Peyer's patch (tissue), 4 donors: ENCODE measurements at places on chromosomes 12 and 14. TPM values are rescaled to one million over a fixed set of nuclear protein-coding genes. Genes with fewer than 3 reads are reported as not detected.

The C14orf39 gene
- total RNA-seq, result not detected

The CCDC175 gene
- total RNA-seq, result not detected

The KRT73 gene
- total RNA-seq, result 0.40 TPM

The WDHD1 gene
- 0.70 TPM for total RNA-seq

DNA sequence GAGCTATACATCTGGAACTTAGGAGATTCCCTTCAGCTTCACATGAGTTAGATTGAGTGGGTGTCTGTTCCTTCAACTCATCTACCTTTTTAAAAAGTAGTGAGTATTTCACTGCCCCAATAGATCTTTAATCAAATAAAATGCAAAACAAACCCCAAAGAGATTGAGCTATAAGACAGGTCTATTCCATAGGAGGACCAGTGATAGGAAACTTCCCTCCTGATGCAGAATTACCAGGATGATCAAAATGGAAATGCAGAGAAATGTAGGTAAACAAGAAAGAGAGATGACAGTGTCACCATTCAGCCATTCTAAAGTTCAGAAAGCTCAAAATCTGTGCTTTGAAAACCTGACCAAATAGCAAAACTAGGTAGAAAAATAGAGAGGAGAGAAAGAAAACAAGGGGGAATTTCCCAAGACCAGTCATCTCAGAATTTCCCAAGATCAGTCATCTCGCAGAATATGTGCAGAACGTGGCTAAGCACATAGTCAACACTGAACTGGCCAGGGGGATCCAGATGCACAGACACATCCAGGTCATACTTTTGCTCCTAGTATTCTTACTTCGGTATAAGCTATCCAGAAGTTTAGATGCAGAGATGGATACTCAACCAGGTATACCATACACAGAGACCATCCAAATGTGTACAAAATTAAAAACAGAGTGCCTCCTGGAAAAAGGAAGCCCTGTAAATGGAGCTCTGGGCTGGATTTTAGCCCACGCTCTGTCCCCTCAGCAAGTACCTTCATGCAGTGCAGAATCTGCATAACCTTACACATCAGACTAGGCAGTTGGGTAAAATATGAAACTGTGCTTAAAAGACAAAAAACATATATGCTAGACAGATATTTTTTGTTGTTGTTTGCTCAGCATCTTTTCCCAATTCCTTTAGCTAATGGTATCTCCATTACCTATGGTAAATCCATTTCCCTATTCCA, 27.4 kb downstream of the SLC41A2 start:
- DNase-seq, result no peak

DNA sequence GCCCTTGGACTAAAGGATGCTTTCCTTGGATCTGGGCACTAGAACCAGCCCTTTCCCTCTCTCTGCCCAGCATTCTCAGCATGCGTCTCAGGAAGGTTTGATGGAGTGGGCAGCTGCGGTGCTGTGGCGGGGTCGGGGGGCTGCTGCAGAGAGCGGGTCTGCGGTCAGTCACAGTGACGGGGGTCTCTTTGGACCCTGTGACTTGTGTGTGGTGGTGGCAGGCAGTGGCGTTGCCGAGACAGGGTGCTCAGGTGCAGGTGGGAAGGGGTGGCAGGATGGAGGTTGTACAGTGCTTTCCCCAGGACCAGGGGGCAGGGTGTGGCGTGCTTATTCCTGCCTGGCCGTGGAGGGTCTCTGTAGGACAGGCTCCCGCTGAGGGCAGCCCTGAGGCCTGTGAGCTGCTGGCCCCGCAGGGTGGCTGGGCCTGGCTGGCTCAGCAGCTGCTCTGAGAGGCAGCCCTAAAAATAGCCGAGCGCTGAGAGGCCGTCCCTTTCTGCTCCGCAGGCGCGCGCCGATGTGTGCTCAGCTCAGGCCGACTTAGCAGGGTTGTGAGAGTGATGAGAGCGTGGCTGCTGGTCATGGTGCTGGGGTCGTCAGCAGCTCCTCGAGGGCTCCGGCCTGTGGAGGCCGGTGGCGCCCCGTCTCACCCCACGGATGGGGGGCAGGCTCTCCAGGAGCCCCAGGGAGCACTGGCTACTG, 9.7 kb downstream of the PACS2 start:
- no peak for DNase-seq

DNA sequence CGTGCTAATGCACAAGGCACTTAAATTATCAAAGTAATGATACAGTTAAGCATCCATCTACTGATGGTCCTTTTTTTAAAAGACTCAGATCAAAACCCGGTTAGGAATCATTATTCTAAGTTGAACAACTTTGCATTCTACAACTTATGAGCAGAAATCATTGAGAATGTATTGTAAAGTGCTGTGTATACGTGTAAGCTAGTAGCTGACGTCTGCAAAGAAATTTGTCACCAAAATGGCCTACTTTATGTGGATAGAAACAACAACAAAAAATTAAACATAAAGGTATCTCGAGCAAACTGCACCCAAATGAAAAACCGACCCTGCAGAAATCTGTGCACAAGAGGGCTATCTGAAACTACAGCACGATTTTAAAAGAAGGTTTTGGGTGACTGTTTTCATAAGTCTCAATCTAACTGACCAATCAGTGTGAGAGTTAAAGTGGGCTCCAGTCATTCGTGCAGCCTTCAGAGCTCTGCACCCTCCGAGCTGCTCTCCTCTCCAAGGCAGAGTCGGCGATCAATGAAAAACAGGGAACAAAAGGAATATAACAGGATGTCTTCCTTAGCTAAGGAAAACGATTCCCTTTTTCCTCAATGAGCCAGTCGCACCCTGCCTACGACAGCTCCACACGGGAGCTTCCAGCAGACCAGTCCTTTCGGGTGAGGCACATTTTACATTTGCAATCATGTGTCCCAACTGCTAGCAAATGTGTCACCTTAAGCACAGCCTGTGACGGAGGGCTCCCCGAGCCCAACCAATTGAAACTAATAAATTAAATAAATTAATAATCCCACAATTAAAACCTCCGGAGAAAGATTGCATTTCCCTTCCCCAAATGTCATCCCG, 200.7 kb upstream of the FOXN3 start:
- DNase-seq, result peak; percentile 54

GRCh38 chr12:47307680-47308399, 228.1 kb upstream of the AMIGO2 start:
- no peak for DNase-seq

- DNase-seq, result no peak
Observed at GRCh38 chr12:81245907-81246570, 168.2 kb downstream of the ACSS3 start.

DNA sequence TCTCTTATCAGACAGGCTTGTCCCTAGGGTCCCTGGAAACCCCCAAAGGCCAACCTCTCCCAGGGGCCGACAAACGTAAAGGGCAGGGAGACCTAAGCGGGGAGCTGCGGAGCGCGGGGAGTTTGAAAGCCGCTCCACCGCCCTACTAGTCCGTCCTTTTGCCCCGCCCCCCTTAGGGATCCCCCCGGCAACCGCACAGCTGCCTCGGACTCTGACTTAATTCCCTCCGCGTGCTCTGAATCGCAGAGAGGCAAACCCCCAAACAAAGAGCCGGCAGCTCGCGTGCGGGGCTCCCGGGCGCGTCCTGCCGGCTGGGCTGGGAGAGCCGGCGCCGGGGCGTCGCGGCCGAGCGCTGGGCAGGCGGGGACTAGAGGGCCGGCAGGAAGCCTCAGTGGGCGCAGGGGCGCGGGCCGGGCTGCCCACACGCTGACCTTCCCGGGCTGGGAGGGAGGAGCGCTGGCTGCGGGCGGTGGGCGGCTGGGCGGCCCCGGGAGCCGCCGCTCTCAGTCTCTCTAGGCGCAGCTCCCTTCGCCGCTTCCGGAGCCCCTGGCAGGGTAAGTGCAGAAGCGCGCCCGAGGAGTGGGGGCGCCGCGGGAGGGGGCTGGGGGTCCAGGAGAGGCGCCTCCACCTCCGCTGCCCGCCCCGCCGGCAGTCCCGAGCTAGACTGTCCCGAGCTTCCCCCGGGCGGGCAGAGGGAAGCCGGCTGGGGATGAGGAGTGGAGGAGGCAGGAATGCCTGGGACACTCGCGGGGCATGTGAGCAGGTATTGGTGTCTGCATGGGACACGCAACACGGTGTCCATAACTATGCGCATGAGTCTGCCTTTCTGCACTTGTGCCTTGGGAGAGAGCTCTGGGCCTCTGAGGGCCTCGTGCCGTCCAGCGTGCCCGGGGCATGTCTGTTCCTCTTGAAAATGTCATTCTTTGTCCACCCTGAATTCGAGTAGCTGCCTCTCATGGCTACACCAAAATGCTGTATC, at the start of gene TSPAN11:
Gene TSPAN11, plus strand, starts transcription at position 506 of the 979 bp plus-strand sequence. CDS start 27,244 bp downstream, outside the sequence.
- DNase-seq, result no peak

DNA sequence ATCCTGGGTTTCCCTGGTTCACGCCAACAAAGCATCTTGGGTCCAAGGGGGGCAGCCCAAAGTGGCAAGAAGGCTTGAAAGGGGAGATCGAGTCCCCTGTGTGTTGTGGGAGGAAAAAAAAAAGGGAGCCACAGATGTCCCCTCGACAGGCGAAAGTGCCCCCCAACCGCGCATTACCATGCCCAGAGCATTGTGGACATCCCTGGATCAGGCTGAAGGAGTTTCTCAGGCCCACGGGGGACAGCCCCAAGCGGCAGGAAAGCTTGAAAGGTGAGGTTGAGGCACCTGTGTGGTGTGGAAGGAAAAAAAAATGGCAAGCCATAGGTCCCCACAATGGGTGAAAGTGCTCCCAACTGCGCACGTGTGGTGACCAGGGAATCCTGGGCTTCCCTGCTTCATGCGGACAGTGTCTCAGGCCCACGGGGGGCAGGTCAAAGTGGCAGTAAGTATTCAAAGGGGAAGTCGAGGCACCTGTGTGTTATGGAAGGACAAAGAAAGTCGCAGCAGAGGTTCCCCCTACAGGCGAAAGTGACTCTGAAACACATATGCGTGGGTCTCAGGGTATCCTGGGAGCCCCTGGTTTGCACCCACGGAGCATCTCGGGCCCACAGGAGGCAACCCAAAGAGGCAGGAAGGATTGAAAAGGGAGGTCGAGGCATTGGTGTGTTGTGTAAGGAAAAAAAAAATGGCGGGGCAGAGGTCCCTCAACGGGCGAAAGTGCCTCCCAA, 580.1 kb downstream of the ALG10 start:
- no peak for DNase-seq

DNA sequence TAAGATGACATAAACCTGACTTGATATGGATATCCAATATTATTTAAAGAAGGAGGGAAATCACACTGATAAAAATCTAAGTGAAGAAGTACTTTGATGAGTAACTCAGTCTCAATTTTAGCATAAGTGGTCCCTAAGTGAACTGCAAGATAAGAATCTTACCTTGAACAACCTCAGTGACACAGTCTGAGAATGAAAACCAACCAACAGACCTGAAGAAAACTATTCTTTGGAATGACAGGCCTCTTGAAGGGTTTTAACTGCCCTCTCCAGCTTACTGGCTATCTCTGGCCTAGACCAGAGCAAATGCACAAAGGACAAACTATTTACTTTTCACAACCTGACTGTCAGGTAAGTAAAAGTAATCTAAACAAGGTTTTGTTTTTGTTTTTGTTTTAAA, 44.7 kb downstream of the CPM start:
- DNase-seq, result no peak

DNA sequence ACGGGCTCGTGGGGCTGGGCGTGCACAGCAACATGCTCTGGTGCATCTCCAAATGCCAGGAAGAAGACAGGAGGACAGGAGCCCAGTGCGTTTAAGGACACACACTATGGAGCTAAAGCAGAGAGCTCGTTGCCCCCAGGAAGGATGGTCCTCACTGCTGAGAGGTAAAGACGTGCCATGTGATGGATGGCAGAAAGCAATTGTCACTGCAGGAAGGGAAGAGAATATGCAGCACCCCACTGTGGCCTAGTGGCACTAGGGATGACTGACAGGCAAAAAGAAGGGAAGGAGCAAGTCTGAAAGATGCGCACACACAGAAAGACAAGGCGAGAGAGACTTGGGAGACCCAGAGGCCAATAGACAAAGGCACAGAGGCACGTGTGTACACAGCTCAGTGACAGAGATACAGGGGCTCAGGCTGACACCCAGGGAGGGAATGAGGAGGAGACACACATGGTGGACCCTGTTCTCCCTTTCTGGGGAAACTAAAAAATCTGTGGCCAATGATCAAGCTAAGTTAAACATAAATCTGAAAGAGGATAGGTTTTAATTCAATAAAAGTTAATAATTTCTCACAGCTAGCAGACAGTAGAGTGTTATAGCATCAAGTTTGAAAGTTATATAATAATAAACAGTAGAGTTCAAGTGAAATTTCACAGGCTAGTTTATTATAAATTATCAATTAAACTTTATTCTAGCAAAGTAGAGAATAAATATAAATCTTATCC, 78.8 kb downstream of the CRACR2A start:
- DNase-seq, result no peak

DNA sequence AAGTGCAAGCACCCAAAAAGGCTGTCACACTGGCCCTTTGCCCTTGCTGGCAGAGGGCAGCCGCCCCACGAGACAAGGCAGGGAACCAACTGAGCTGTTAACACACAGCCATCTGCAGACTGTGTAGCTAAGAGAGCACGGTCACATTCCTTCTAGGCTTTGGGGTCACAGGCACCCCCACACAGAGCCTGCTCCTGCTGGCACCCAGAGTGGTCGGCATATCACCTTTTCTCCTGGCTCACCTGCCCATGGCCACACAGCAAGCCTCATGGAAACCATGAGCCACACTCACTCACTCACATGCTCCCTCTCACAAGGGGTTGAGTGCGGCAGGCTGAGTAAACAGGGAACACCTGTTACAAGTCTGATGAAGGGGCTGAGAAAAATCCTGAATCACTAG, 214.5 kb downstream of the PCNX1 start:
- DNase-seq, result no peak

DNA sequence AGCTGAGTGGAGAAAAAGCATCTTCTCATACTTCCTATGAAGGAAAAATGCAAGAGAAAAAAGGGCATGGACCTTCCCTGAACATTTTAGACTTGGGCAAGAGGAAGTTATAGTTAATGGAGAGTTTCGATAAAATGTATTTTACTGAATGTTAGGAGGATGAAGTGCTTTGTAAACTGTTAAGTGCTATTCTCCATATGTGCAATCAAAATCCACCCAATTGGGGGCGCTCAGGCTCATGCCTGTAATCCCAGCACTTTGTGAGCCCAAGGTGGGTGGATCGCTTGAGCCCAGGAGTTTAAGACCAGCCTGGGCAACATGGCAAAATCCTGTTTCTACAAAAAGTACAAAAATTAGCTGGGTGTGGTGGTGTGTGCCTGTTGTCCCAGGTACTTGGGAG, 1.9 kb upstream of the CNPY2 start:
- no peak for DNase-seq

DNA sequence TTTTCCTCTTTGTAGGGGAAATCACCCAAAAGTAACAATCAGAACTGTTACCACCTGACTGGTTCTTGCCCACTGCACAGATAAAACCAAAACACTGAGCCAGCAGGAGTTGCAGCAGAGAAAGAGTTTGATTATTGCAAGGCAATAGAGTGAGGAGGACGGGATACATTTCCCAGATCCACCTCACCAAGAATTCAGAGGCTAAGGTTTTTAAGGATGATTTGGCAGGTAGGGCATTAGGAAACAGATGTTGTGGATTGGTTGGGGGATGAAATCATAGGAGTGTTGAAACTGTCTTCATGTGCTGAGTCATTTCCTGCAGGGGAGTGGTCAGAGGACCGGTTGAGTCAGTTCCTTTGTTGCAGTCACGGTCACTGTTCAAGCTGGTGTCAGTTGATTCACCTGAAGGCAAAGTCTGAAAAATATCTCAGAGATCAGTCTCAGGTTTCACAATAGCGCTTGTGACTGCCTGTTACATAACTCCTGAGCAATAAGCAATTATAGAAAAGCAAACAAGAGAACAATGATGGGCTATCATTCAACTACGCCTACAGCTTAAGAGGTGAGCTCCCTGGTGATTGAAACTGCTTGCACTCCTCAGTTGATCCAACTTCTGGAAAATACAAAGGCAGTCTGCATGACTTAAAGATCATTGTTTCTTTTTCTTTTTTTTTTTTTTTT, 20.3 kb upstream of the AMN1 start:
- DNase-seq, result peak; percentile 64

GRCh38 chr12:101238800-101239329, 28.8 kb upstream of the SLC5A8 start:
- DNase-seq, result no peak
